ENCODE measurements at places on chromosomes 5 and 9. TPM values are rescaled to one million over a fixed set of nuclear protein-coding genes. Genes with fewer than 3 reads are reported as not detected.

HAND1 gene
- total RNA-seq, result not detected

PRRX2 gene
- total RNA-seq, result 12.7 TPM

DNA sequence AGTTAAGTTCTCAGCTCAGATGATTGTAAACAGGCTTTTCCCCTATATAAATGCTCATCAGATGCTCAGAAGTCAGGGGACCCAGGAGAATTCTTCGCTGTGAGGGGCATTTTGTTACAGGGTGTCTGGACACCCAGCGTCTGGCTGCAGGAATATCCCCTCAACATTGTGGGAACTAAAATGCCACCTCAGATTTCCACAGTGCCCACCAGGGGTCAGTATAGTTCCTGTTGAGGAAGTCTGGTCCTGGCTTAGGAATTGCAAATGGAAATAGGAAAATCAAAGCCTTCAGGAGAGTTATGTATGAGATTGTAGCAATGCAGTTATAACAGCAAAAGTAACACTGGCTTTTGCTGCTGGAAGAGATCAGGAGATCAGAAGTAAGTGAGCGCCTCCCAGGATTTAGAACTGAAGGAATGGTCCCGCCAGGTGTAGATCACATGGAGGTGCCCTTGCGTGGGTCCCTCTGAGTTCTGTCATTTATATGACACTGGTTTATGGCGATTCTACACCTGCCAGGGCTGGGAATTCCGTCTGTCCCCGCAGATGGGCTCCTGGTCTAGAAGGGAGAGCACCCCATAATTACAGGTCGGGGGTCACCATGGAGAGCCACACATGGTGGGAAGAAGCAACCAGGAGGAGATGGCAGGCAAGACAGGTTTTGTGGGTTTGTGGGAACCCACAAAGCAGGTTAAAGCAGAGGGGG is 47.1 kb upstream of the CTSL start:
- no peak overlapping the region for H3K27ac ChIP-seq
- peak; percentile 74 for DNase-seq
- H3K27me3 ChIP-seq, result peaks cover 2% of the 10 kb centered on the region
- no peaks in the 10 kb centered on the region for H3K4me1 ChIP-seq
- H3K4me3 ChIP-seq, result no peak overlapping the region

DNA sequence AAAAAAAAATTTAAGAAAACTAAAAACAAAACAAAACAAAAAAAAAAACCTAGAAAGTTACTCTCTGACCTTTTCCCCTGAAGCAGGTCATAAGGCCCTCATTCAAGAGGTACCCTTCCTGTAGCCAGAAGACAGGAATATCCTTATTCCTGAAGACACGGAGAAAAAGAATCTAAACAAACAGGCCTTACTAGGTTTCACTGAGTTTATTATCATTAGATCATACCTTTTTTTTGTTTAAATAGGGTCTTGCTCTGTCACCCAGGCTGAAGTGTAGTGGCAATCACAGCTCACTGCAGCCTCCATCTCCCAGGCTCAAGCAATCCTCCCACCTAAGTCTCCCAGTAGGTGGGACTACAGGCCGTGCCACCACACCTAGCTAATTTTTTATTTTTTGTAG is 11.7 kb upstream of the CDKN2AIPNL start:
- no peaks in the 10 kb centered on the region for H3K36me3 ChIP-seq
- no peak overlapping the region for H3K4me3 ChIP-seq
- no peaks in the 10 kb centered on the region for H3K27me3 ChIP-seq
- no peaks in the 10 kb centered on the region for H3K4me1 ChIP-seq
- H3K27ac ChIP-seq, result no peak overlapping the region

SYK gene
- not detected for total RNA-seq

DNA sequence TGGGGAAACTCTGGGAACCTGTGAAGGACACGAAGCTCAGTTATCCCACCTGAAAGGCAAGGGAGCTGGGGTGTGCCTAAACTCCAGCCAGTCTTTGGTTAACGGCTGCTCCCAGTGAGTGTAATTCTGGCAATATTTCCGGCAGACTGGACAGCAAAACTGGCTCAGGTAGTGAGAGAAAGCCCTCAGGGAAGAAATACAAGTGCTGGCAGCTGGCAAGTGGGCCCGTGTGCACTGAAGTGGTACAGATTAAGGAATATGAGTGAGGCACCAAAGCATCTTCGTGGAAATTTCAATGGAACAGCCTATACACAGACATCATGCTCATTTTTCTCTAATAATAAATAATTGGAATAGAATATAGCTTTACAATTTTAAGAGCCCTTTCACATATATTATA is 56.2 kb downstream of the ABHD17B start:
- H3K4me3 ChIP-seq, result no peak overlapping the region
- H3K4me1 ChIP-seq, result no peaks in the 10 kb centered on the region
- DNase-seq, result no peak
- H3K27ac ChIP-seq, result no peak overlapping the region
- no peaks in the 10 kb centered on the region for H3K27me3 ChIP-seq

GRCh38 chr5:24598956-24599355 is 45.8 kb downstream of the CDH10 start:
- H3K27ac ChIP-seq, result no peak overlapping the region
- H3K4me1 ChIP-seq, result no peaks in the 10 kb centered on the region
- H3K27me3 ChIP-seq, result no peaks in the 10 kb centered on the region
- no peak for DNase-seq
- no peak overlapping the region for H3K4me3 ChIP-seq

GRCh38 chr5:170760113-170760512 is 23.4 kb upstream of the GABRP start:
- no peak overlapping the region for H3K4me3 ChIP-seq
- DNase-seq, result no peak
- H3K27me3 ChIP-seq, result peaks cover 8% of the 10 kb centered on the region

DNA sequence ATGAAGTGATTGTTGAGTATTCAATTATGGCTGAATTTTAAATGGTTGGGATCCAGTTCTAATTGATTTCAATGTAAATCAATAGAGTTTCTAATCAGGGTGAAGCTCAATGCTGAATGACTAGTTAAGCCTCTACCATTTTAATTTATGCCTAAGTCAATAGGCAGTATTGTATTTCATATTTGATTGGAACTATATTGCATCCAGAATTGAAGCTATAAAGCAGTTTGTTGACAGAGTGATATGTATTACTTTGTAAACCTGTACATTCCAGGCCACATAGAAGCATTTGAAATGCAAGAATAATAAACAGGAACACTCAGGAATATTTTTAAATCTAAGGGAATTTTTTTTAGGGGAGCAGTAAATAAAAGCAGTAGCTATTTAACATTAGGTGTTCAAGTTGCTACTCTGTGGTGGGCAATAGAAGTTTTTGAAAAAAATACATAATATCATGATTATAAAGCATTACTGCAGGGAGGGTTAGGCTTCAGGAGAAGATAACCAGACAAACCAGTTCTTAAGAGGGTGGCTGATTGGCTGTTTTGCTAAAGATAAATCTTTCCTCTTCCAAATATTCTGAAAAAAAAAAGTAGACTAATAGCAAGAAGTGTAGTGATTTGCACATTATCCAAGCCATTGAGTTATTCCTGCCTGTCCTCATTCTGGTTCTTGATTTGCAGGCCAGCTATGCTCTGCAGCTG is 492.0 kb upstream of the MEF2C start:
- no peaks in the 10 kb centered on the region for H3K4me1 ChIP-seq
- DNase-seq, result no peak
- H3K4me3 ChIP-seq, result no peak overlapping the region
- H3K27me3 ChIP-seq, result peaks cover 2% of the 10 kb centered on the region
- no peak overlapping the region for H3K27ac ChIP-seq

TMEM174 gene
- total RNA-seq, result not detected

GRCh38 chr5:134995850-134996402 is 28.2 kb downstream of the CATSPER3 start:
- DNase-seq, result no peak
- no peak overlapping the region for H3K27ac ChIP-seq
- no peak overlapping the region for H3K4me3 ChIP-seq
- H3K36me3 ChIP-seq, result no peaks in the 10 kb centered on the region

PCDHGA6 gene
- 4.2 TPM for total RNA-seq

DNA sequence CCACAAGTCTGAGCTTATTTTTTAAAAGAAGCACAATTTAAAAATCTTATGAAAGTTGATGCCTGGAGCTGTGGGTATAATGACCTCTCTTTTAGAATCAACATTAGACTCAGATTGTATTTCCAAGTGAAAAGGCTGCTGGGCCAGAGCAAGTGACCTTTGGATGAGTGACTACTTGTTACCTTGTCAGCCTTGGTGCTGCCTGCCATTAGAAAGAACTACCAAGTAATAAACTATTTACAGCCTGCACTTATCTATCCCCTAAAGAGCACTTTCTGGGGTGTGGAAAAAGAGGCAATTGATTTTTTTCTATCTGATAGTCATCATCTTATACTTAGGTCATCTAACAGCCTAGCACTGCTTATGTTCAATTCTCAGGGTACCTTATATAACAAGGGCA is 134.9 kb upstream of the FBXL17 start:
- DNase-seq, result no peak
- H3K27ac ChIP-seq, result no peak overlapping the region
- H3K4me1 ChIP-seq, result no peaks in the 10 kb centered on the region

DNA sequence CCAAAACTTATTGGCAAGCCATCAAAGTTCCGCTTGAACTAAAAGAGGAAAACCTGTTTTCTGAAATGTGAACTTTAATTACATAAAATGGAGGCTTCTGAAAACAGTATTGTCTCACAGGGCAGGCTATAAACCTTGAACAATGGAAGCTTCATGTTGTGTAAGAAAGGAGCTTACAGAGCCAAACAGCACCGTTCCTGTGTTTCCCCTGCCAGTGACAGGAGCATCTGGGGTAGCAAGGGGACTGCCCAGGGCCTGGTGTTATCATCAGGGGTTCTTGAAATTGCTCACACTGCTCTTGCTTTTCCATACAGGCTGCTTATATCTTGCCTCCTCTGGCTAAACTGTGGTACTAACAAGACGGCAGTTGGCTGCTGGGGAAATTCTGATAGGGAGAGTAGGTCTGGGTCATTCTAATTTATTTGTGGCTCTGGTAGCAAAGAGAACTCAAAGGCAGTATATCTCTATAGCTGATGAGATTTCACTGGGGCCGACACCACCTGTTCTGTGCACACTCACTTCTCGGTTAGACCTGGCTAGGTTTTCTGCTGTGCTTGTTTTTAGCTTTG is 40.4 kb downstream of the BASP1 start:
- no peaks in the 10 kb centered on the region for H3K27me3 ChIP-seq
- H3K36me3 ChIP-seq, result peaks cover 15% of the 10 kb centered on the region
- H3K27ac ChIP-seq, result peak overlapping the region; percentile 58

FGF10 gene
- total RNA-seq, result not detected

DNA sequence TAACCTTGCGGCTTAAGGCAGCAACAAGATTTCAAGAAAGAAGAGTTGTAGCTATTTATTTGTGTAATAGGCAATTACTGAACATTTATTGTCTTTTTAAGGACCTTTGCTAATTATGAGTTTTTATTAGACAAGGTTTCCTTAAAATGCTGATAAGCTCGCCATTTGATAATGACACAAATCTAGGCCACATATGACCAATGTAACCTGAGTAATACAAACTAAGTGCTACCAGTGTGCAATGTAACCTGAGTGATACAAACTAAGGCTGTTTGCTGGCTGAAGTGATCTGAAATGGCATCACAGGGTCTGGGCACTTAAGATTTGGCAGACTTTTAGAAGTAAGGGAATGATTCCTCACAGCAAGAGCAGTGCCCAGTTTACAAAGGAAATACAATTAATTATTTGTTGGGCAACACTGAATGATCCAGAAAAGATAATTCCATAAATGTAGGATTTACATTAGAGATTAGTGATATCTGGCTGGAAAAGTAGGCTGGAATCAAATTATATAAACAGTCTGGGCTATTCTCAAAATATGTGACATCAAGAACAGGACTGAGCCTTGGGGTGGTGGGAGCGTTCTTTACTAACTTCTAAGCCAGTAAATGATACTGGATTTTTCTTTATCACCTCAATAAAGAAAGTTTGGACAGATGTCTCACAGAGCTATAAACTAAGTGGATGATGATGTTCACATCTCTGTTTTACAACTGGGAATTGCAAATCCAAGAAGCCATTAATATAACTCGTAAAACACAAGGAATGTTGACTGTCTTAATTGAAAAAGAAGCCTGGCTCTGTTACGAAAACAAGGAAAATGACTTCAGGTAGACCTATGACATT is 54.8 kb downstream of the MRPS27 start:
- H3K27me3 ChIP-seq, result no peaks in the 10 kb centered on the region
- no peak for DNase-seq
- H3K4me1 ChIP-seq, result 0 out of 2 replicates have a peak, but pooled peaks cover 2% of the 10 kb centered on the region

GABRG2 gene
- total RNA-seq, result not detected

- H3K27ac ChIP-seq, result no peak overlapping the region
- H3K4me3 ChIP-seq, result no peak overlapping the region
- no peaks in the 10 kb centered on the region for H3K27me3 ChIP-seq
- H3K4me1 ChIP-seq, result peaks cover 13% of the 10 kb centered on the region
- H3K36me3 ChIP-seq, result 0 out of 2 replicates have a peak, but pooled peaks cover 2% of the 10 kb centered on the region
Observed at GRCh38 chr5:119287547-119288111, 68.2 kb upstream of the TNFAIP8 start.

DNA sequence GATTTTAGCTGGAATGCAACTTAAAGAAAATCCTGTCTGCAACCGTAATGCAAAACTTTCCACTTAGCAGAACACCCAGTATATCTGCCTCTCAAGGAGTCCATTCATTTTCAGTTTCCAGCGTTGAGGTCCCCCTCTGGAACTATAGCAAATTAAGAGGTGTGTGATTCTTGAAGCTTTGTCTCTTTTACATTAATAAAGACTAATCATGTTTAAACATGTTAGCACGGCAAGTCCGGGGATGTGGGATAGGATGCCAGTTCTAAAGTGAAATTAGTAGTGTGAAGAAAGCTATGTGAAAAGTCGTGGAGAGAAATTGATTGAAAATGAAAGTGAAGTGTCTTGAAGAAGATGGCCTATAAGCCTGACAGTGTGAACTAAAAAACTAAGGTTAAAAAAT is 429.1 kb downstream of the NR2F1-AS1 start:
- no peak for DNase-seq
- peak overlapping the region; percentile 37 for H3K4me3 ChIP-seq
- no peaks in the 10 kb centered on the region for H3K36me3 ChIP-seq
- H3K27me3 ChIP-seq, result no peaks in the 10 kb centered on the region
- peaks cover 8% of the 10 kb centered on the region for H3K4me1 ChIP-seq

DNA sequence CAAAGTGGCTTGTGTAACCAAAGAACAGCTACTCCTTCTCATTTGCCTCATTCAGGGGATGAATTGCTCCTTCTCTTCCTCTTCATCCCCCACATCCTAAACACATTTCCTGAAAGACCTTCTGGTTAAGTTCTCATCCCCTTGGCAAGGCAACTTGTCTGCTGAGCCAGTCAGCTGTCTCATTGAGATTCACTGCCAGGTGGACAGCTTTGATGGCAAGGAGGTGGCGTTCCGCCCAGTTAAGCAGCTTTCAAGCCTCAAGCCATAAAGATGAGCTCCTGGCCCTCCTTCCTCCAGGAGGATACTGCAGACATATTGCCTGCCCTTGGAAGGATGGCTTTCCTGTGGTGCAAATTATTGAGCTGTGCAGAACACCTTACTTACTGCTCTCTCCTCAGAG is 448.6 kb upstream of the MPDZ start:
- DNase-seq, result no peak
- no peaks in the 10 kb centered on the region for H3K36me3 ChIP-seq
- H3K27ac ChIP-seq, result no peak overlapping the region
- peaks cover 3% of the 10 kb centered on the region for H3K27me3 ChIP-seq
- no peak overlapping the region for H3K4me3 ChIP-seq
- no peaks in the 10 kb centered on the region for H3K4me1 ChIP-seq

All from IMR-90 (cell line).